ENCODE measurements at places on chromosomes 13 and 19.

- DNase-seq, result no peak
Measured at GRCh38 chr13:97214921-97215320, 7.2 kb upstream of the MBNL2 start.

DNA sequence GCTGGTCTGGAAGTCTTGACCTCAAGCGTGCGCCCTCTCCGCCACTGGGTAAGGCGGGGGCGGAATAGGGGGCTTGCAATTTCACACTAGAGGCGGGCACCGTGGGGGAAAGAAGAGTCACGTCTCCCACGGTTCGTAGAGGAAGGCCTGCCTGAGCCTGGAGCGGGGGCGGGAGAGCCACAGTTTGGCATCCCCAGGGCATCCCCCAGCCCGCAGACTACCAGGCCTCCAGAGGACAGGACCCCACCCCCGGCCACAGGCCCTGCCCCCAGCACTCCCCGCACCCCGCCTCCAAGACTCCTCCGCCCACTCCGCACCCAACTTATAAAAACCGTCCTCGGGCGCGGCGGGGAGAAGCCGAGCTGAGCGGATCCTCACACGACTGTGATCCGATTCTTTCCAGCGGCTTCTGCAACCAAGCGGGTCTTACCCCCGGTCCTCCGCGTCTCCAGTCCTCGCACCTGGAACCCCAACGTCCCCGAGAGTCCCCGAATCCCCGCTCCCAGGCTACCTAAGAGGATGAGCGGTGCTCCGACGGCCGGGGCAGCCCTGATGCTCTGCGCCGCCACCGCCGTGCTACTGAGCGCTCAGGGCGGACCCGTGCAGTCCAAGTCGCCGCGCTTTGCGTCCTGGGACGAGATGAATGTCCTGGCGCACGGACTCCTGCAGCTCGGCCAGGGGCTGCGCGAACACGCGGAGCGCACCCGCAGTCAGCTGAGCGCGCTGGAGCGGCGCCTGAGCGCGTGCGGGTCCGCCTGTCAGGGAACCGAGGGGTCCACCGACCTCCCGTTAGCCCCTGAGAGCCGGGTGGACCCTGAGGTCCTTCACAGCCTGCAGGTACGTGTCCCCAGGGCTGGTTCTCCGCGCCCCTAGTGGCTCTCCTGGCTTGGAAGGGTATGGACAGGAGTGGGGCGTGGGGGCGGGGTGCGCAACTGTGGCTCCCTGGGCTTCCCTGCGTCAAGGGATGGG lies at the start of gene ANGPTL4:
Gene ANGPTL4 (plus strand): TSS at position 353 of the 969 bp plus-strand sequence. CDS start 167 bp downstream, at position 520.
- DNase-seq, result peak; percentile 52

GRCh38 chr13:29547153-29547552 lies 48.3 kb downstream of the SLC7A1 start:
- DNase-seq, result no peak

- DNase-seq, result no peak
Measured at GRCh38 chr13:20114066-20114610, 46.7 kb downstream of the GJA3 start.

- no peak for DNase-seq
Measured at GRCh38 chr19:39814595-39814994, 19.4 kb downstream of the DYRK1B start.

Measured in activated CD4-positive, alpha-beta T cell treated with anti-CD3 and anti-CD28 coated beads, Interleukin-2, amount 50 U/mL, for 4 hours (primary cell).